ENCODE measurements at places on chromosomes 3 and 15.

DNA sequence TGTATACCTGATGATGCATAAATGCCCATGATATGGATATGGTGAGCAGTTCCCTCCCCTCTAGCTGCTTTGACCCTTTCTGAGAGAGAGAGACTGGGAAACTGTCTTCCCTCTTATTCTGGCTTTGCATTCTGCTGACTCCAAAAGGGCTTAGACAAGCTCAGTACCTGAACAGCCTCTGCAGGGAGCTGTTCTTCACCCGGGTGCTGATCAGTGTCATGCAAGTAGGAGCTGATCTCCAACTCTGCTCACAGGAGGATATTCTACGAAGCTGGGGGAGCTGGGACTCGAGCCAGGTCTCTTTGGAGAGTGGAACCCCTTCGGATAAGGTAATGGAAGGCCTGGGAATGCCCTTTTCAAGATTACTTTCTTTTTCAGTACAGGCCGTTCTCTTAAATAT is 237.1 kb downstream of the RYR3 start:
- DNase-seq = peak; percentile 70

GRCh38 chr15:81376231-81376630 is 2.2 kb upstream of the TMC3 start:
- no peak for DNase-seq

DNA sequence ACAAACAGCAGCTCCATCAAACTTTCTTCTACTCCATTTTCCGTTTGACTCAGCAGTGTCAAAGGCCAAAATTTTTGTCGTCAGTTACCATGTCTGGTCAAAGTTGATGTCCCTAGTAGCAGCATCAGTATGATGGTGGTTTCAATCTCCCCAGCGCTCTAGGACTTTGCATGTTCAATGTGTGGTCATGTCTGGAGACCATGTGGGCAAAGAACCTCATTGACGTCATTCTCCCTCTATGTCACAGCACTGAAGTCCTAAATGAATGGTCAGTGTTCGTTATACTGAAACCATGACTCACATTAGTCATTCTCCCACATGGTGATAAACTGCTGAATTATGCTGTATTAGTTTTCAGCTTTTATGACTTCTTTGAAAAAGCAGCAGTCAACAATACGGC is 23.2 kb downstream of the SHC4 start:
- no peak for DNase-seq

- DNase-seq = no peak
Observed at GRCh38 chr15:65862682-65863081, 6.6 kb upstream of the RAB11A start.

- DNase-seq = no peak
Observed at GRCh38 chr3:99891610-99892285, 74.1 kb downstream of the CMSS1 start.

GRCh38 chr3:157639756-157640426 is 136.7 kb upstream of the VEPH1 start:
- DNase-seq = no peak

DNA sequence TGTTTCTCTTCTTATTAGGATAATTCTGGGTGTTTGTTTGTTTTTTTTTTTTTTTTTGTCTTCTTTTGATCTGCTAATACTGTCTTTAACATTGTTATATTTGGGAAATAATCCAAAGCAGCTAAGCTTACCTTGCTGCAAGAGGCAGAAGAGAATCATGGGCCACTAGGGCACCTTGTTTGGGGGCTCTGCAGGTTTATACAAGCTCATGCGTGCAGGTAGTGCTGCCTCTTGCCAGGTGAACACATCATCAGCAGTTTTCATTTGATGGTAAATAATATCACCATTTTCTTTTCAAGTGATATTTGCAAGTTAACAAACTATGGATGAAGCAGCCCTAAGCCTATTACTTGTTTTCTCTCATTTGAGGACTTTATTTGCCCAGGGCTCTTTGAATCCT is 37.9 kb downstream of the MAP3K13 start:
- no peak for DNase-seq

DNA sequence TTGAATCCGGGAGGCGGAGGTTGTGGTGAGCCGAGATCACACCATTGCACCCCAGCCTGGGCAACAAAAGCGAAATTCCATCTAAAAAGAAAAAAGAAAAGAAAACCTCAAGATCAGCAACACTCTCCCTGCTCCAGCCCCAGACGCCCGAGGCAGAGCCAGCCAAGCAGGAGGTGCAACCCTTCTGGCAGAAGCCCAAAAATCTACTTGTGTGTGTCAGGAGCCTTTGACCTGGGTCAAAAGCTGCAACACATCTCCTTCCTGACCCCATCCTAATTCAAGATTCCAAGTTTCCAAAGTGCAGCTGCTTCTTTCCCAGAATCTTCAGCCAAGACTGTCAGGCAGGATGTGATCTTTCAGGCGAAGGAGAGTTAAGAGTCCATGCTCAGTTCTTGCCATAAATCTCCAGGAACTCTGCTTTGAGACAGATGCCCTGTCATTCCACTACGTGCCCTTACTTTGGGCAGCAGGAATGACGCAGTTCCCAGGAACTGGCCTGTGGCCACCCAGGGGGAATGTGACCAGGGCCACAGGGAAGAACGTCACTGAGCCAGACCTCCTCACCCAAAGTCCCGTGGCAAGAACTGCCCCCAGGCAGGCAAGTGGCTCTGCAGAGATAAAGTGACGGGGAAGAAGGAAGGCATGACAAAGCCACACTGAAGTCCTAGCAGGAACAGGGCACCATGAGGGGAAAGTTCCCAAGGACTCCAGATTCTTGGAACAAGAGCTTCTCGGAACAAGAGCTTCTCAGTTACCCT is 39.4 kb downstream of the SH3BP5 start:
- peak; percentile 43 for DNase-seq

- DNase-seq = no peak
Observed at GRCh38 chr3:25897019-25897418, 107.1 kb downstream of the OXSM start.

- no peak for DNase-seq
Observed at GRCh38 chr3:79161941-79162340, 605.9 kb downstream of the ROBO1 start.

DNA sequence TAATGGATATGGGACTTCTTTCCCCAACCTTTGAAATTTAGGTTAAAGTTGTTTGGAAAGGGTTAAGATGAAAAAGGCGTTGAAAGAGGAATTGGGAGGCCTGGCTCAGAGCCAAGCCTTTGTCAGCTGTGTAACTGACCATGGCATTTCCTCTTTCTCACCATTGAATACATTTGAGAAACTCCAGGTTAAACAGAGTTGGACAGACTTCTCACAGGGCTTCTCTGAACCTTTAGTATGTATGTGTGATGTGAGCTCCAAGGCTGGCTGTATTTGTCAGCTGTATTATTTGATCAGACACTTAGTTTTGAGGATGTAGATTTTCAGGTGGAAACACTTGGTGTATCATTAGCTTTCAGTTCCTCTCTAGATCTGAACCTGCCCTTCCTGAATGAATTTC is 136.4 kb upstream of the GOLGA6L4 start:
- DNase-seq = no peak

- DNase-seq = no peak
Observed at GRCh38 chr3:20317616-20318015, 131.6 kb upstream of the SGO1 start.

GRCh38 chr3:10596746-10597448 is 91.5 kb upstream of the ATP2B2 start:
- DNase-seq = no peak

- no peak for DNase-seq
Observed at GRCh38 chr3:17967953-17968607, 225.6 kb upstream of the TBC1D5 start.

DNA sequence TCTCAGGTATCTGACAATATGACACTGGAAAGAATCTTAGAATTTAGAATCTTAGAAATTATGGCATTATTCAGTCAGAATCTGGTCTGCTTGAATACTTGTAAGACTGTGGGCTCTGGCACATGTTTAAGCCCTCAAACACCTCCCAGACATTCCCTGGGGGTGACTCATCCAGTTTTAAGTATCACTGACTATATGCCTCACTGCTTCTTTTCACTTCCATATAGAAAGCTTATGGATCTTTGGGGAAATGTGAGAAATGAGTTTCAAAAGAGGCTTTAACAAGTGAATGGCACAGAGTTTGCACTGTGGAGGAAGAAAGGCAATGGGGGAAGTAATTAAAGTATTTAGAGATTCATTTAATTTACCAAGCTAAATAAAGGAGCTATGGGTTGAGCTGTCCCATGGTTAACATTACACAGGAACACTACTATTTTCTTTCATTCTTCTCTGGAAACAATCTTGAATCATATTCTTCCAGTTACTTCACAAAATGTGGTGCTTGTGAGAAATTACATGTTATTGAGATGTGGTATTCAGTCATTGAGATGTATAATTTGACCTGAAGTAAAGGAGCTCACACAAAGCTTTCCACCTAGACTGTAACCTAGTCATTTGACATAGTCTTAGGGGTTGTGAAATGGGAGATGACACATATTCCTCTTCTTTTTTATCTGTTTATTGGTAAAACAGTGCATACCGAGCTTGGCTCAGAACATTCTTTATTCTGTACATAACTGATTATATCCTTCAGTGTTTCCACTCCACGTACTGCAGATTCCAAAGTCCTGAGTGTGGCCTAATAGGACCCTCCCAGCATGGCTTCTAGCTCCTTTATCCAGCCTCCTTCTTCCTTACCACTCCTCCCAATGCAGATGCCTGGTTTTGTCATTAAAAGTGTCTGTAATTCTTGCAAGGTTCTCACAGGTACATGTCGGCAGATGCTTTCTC is 544.6 kb upstream of the NECTIN3 start:
- no peak for DNase-seq

DNA sequence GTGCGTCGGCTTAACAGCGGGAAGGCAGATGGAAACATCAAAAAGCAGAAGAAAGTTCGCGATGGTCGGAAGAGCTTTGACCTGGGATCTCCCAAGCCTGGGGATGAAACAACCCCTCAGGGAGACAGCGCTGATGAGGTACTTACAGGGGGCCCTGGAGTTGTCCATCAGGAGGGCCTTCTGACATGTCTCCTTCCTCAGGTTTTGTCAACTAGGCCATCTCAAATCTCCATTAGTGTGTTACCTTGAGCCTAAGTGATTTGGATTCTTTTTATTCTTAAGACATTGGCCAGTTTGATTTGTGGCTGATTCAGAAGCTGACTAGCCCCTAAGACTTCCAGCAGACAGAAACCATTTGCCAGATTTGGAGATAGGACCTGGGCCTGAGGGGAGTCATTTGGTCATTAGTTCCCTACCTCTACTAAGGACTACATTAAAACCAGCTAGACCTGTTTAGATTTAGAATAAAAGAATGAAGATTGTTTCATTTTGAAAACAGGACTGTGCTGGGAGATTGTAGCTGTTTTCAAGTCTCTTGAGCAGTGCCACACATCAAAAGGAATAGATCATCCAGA is 97.6 kb upstream of the UMPS start:
- DNase-seq = no peak

DNA sequence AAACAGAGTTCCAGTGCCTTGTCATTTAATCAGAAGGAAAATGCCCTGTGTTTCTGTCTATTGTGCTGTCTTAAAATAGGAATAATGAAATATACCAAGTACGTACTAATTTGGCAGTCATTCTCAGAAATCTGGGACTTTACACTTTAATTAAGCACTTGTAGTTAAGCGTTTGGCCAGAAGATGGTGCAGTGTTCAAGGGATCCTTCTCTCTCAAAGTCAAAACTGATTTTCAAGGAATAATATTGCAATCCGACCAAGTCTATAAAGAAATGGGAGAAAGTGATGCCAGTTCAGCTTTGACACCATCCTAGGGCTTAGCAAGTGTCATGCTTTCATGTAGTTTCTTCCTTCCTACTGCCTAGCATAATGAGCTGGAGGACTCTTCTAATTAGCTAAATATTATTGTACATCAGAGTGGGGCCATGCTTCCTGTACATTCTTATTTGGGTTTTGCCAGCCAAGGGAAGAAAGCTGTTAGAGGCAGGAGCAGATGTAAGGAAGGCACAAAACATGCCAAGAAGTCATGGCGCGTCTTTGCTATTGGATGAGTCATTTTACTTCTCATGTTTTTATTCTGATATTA is 64.8 kb downstream of the SAMMSON start:
- DNase-seq = peak; percentile 49

GRCh38 chr3:44455318-44455717 is 22.2 kb downstream of the ZNF445 start:
- no peak for DNase-seq

- no peak for DNase-seq
Observed at GRCh38 chr3:48835650-48836366, 11.9 kb downstream of the PRKAR2A start.

DNA sequence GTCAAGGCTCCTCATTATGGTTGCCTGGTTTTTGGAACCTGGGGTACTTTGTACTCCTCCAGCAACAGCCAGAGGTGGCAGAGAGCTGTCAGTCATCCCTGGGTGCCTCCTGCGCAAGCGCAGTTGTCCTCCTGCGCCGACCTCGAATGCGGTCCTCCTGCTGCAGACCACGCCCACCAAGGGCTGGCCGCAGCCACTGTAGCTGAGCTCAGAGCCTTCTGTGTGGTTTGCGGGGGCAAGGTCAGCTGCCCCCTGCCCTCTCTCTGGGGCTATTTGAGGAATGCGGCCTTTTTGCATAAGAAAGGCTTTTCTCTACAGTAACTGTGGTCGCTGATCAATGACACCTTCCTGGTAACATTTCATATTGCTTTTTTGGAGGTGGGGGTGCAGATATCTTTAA is 131.3 kb upstream of the SNRPN start:
- peak; percentile 67 for DNase-seq

DNA sequence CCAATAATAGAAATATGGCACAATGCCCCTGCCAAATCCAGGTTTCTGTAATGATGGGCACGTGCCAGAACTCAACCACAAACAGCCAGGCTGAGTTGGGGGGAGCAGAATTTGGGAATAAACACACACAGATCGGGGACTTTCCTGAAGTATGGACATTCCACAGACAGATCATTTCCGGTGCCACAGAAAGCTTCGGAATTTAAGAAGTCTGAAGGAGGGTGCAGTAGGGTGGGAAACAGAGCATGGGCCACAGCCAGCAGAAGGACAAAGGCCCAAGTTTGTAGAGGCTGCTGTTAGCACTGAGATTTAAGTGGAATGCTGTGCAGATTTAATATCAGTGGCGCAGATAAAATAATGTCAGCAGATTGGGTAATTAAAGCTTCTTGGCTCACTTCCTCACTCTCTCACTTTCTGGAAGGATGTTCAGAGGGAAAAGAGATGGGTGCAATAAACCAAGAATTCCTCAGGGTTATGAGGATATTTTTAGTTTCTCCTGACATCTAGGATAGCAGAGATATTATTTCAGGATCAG is 67.4 kb downstream of the MYLK start:
- DNase-seq = no peak

GRCh38 chr3:29755416-29755815 is 474.5 kb downstream of the RBMS3 start:
- DNase-seq = no peak

GRCh38 chr15:48144889-48145288 is 24.1 kb downstream of the SLC24A5 start:
- DNase-seq = no peak

DNA sequence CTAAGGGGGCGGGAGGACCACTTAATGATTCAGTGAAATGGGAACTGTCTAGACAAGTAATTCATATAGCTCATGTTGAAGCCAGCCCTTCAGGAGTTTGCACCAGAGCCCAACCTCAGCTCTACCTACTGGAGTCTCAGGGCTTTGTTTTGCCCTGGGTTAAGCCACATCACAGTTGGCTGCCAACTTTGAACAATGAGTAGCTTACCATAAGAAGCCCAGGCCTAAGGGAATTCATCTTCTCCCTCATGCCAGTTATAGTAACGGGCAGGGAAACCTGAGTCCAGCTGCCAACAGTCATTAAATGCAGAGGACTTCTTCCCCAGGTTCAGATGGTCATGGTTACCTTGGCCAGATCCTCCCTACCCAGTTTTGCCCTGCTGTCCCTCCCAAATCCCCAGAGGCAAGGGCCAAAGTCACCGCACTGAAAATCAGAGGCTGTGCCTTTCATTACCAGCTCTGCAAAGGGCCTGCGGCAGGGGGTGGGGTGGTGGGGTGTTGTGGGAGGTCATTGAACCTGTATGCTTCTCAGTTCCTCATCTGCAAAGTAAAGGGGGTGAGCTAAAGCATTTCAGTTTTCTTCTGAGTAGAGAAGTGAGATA is 302.2 kb upstream of the NR2E3 start:
- no peak for DNase-seq

Measured in spinal cord (tissue), 10 donors.